Omental fat pad (tissue), 4 donors: ENCODE measurements at places on chromosomes 16 and 17. TPM values are rescaled to one million over a fixed set of nuclear protein-coding genes. Genes with fewer than 3 reads are reported as not detected.

- no peak for DNase-seq
Observed at GRCh38 chr16:28027055-28027454, 36.5 kb downstream of the GSG1L start.

DNA sequence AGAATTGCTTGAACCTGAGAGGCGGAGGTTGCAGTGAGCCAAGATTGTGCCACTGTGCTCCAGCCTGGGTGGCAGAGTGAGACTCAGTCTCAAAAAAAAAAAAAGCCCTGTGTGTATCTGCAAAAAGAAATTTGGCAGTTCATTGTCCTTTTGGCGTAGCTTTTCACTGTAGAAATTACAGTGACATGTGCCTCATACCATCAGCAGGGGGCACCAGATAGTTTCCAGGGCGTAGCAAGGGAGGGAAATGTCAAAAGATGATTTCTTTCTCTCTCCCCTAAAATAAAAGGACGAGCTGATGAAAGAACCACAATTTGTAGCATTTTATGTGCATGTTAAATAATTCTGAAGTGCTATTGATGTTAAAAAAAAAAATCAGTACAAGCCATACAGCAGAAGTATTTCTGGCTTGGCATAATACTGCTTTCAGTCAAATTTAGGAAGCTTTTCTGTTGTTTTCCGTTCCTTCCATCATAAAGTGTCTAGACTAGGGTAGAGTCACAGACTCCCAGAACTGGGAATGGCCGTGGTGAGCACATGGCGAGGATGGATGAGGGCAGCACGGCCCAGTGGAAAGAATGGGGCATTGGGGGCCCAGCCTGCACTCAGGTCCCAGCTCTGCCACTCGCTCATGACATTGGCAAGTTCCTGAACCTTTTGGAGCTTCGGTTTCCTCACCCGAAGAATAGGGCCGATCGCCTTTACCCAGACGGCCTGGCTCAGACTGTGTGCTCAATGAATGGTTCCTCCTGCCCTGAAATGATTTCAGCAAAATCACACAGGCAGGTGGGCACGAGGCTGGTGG, 59.8 kb upstream of the RPH3AL start:
- no peak for DNase-seq

GRCh38 chr17:68289473-68289872, 1.5 kb downstream of the SLC16A6 start:
- DNase-seq: no peak

- DNase-seq: no peak
Observed at GRCh38 chr16:12160815-12161550, 184.4 kb downstream of the SNX29 start.

DNA sequence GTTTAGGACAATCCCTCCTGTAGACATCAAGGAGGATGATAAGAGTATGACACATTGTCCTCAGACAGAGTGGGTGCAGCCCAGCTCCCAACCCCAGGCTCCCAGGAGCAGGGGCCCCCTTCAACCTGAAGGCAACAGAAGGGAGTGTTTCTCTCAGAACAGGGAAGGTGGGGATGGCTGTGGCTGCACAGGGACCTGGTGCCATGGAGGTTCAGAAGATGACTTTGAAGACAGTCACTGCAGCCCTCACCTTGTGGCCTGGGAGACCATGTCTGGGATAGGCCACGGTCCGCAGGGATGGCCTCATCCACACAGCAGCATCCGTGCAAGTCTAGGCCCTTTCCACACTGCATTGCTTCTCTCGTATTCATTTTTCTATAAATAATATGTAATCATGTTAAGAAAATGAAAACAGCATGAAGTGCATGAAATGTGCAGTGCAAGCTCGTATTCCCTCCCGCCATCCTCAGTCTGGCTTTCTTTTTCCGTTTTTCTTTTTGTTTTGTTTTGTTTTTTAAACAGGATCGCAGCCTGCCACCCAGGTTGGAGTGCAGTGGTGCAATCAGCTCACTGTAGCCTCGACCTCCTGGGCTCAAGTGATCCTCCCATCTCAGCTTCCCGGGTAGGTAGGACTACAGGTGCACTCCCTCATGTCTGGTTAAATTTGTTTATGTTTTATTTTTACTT, 71.1 kb downstream of the METRNL start:
- no peak for DNase-seq

The GDPD3 gene
- 1.6 TPM for total RNA-seq

The WNT3 gene
- total RNA-seq: 0.82 TPM
